ENCODE measurements at places on chromosomes 11 and 22.

GRCh38 chr11:12999597-12999996, 9.5 kb upstream of the RASSF10 start:
- no peak for DNase-seq

- DNase-seq, result no peak
These were observed 10.4 kb downstream of the TNKS1BP1 start for GRCh38 chr11:57314221-57314973.

DNA sequence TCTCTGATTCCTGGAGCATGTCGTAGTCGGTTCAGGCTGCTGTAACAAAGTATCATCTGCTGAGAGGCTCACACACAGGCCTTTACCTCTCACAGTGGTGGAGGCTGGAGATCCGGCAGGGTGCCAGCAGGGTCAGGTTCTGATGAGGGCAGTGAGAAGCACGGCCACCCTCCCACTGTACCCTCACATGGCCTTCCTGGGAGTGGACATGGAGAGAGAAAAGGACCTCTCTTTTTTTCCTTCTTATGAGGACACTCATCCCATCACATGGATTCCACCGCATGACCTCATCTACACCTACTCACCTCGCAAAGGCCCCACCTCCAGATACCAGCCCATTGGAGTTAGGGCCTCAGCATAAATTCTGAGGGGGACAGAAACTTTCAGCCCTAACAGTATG, 99.5 kb downstream of the BCR start:
- no peak for DNase-seq

DNA sequence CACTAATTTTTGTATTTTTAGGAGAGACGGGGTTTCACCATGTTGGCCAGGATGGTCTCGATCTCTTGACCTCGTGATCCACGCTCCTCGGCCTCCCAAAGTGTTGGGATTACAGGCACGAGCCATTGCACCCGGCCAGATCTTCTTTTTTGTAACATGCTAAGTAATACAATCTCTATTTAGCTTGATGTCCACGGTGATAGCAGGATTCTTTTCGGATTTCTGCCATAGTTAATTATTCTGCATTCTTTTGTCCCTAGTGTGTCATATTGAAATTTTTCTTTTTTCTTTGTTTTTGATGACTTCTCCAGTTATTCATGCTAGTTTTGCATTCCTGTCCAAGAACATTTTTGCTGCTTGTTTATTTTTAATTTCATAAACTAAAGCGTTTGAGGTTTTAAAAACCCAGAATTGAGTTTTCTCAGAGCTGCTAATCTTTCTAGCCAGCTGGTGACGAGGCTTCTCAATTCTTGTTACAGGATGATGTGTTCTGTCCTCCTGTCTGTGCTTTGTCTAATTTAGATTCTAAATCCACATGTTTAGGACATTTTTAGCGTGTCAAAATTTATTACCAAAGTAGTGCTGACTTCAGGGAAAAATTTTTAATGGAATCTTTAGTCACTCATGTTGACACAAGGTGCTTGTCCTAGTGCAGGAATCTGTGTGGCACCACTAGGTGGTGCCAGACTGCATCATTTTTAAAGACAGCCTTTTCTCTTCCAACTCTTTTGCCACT, 21.8 kb downstream of the NF2 start:
- DNase-seq, result peak; percentile 24

DNA sequence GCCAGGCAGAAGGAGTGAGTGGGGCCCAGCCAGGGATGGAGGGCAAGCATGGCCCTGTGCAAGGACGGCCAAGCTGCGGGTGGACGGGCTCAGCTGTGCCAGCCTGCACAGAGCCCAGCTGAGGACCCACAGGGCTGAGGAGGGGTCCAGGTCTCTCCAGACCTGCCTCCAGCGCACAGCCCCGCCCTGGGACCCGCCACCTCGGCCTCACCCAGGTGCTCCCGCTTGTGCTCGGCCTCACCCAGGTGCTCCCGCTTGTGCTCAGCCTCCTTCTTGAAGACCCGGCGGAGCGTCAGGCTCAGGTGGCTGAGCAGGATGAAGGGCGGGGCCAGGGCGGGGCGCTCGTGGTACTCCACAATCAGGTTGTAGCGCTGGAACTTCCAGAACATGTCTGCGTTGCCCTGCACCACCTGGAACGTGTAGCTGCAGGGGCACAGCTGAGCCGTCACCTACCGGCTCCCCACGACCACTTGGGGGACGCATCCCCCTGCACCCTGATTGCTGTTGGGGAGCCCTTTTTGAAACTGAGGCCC, 6.4 kb downstream of the TSSC4 start:
- no peak for DNase-seq

- no peak for DNase-seq
These were observed 965 bp upstream of the PAMR1 start for GRCh38 chr11:35526370-35526792.

GRCh38 chr11:42913731-42914130, 398.1 kb upstream of the API5 start:
- no peak for DNase-seq

- DNase-seq, result no peak
These were observed 3.4 kb upstream of the ZBTB44 start for GRCh38 chr11:130318031-130318673.

- no peak for DNase-seq
These were observed 135.4 kb upstream of the LARGE1 start for GRCh38 chr22:34055525-34056200.

DNA sequence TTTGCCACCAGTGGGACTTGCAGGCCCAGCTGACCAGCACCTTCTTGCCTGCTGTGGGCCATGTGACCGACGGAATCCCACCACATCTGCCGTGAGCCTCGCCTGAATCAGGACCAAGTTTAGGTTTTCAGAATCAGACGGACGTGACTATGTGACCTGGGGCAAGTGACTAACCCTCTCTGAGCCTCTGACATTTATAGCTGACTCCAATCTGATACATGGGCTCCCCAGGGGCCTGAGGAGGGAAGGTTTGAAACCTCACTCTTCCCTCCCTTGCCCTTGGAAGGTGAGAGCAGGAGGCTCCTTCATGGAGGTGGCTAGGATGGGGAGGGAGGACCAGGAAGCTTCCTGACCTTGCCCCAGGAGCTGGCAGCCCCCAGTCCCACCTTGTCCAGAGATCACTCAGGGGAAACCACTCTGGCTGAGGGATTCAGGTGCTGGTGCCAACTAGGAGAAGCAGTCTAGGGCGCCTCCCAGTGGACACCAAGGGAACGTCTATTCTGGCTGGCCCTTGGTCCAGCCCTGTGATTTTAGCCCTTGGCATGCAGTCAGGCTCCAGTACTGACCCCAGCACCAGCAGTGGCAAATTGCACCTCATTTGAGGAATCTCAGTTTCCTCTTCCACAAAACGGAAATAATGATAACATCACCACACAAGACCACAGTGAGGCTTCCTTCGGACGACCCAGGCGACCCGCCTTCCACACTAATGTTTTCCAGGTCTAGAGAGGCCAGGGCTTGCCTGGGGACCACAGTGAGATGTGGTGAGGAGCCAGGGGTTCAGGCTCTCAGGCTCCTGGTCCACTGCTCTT, 47.2 kb upstream of the SYT7 start:
- no peak for DNase-seq

- DNase-seq, result no peak
These were observed 17.5 kb downstream of the USP2 start for GRCh38 chr11:119363851-119364590.

DNA sequence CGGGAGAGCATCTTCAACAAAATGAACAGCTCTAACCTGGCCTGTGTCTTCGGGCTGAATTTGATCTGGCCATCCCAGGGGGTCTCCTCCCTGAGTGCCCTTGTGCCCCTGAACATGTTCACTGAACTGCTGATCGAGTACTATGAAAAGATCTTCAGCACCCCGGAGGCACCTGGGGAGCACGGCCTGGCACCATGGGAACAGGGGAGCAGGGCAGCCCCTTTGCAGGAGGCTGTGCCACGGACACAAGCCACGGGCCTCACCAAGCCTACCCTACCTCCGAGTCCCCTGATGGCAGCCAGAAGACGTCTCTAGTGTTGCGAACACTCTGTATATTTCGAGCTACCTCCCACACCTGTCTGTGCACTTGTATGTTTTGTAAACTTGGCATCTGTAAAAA, 109.9 kb downstream of the ARHGAP8 start:
- DNase-seq, result no peak

DNA sequence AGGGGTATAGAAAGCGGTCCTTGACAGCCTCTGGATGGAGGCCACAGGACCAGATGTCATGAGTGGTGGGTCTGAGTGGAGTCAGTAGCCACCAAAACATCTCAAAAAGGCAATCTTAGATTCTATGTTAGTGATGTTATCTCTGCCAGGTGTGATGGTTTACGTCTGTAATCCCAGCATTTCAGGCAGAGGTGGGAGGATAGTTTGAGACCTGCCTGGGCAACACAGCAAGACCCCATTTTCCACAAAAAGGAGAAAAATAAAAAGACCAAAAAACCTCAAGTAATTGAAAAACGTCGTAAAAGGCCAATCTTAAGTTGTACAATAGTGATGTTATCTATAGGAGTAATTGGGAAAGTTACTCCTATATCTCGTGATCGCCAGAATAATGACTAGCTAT, 3.7 kb upstream of the MTCH2 start:
- no peak for DNase-seq

- DNase-seq, result no peak
These were observed 13.0 kb downstream of the PAX6 start for GRCh38 chr11:31798057-31798553.

GRCh38 chr11:117313091-117313490, 3.0 kb downstream of the BACE1 start:
- no peak for DNase-seq

DNA sequence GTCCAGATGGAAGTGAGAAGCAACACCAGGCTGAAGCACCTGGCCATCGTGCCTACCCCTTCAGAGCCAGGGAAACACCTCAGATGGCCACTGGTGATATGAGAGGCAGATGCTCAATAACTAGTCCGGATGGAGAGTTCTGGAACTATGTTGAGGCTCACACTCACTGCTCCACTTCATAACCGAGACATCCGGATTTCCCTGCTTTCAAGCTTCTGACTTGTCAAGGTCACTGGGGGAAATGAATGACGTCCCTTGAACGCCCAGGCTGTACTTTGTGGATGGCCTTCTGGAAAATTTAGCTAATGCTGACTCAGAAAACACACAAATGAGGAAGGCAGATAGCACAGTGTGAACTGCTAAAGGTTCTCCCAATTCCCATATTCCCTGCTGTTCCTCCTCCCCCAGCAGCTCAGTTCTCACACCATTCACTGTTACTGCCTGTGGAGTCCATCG, at the start of gene LYVE1:
LYVE1 (minus strand) TSS at position 180 of the 456 bp plus-strand sequence; CDS start at position 47, 133 bp downstream.
- no peak for DNase-seq

GRCh38 chr22:41132550-41132949, 40.2 kb downstream of the EP300 start:
- DNase-seq, result no peak

- no peak for DNase-seq
These were observed 105.5 kb upstream of the PARVA start for GRCh38 chr11:12271826-12272366.

DNA sequence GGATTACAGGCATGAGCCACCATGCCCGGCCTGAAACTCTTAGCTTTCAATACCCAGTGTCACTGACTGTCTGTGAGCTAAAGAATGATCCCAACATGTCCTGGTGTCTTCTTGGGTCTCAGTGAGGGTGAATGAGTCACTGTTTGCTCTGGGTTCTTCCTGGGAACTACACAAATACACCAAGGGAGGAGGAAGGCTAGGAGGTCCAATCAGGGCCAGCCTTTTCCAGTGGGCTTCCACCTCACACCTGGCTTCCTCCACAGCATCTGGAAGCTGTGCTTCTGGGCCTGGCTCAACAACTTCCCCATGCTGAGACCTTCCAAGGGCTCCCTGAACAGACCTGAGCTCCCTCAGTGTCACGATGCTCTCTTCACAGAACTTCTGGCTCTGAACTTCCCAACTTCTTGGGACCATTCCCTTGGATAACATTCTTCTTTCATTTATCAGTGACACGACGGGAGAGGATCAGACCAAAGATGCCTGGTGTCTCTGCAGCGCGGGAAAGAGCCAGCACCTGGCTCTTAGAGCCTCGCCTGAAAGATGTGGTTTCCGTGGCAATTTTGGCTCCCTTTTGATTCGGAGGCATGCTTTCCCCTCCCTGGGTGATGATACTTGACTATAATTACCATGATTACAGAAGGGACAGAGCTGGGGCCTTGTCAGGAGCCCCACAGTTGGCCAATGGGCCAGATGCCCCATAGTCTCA, 22.3 kb upstream of the CHRM4 start:
- DNase-seq, result no peak

DNA sequence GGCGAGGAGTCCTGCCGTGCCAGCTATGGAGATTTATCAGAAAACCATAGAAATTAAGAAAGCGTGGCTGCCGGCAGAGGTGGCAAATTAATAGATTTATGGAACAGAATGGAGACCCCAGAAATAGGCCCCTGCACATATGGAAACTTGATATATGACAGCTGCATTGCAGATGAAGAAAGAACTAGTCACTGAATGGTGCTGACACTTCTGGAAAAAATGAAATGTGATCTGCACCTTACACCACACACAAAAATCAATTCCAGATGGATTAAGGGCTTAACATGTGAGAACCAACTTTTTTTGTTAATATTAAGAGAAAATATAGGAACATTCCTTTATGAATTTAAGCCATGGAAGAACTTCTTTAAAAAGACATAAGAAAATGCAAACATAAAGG, 40.3 kb upstream of the TSKU start:
- DNase-seq, result no peak

GRCh38 chr22:35491908-35492380, 48.7 kb upstream of the RASD2 start:
- DNase-seq, result no peak

GRCh38 chr11:111388420-111388819, 9.3 kb upstream of the POU2AF1 start:
- DNase-seq, result no peak

DNA sequence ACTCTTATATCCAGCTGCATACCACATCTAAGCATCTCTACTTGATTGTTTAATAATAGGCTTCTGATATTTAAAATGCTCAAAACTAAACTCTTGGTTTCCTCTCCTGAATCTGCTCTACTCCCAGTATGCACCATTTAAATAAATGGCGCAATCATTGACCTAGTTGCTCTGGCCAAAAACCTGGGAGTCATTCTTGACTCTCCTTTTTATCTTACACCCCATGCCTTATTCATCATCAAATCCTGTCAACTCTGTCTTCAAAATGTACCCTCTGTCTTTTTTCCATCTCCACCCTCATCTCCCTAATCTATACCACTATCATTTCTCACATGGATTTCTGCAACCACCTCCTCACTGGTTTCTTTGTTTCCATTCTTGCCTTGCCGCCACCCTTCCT, 399.6 kb upstream of the CCDC90B start:
- no peak for DNase-seq

DNA sequence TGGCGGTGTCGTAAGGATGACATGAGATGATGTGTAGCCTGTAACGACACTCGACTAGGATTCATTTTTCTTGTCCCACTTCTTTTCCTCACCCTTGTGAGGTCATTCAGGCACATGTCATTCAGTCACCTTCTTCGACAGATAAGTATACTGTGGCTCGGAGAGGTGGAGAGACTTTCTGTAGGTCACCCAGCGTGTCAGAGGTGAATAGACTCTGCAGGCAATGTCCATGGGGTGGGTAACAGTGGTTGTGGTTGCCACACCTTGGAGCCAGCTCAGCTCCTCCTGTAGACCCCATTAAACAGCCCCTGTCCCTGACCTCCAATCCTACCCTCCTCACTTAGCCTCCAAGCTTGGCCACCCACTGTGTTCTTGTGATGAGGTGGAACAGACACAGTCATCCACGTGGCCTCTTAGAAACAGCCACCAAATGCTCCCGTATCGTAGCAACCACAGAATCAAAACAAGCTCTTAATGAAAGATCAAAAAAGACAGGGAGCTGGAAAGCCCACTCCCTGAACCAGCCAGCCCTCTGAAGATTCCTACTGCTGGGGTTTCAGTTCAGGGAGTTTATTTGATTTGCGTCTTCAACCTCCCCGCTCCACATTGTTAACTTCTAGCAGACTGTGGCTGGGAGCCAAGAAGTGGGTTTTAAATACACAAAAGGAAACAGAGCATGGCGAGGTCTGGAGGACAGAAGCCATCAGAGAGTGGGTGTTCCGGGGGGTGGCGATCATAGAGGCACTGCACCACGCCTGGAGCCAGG, 89.0 kb upstream of the GRK3 start:
- no peak for DNase-seq
